ENCODE measurements at places on chromosomes 1 and 21.

GRCh38 chr1:33241866-33242265, 14.4 kb upstream of the ZNF362 start:
- DNase-seq: no peak

- no peak for DNase-seq
Observed at GRCh38 chr21:42230178-42230577, 11.2 kb downstream of the ABCG1 start.

GRCh38 chr1:31715873-31716220, 12.0 kb upstream of the COL16A1 start:
- DNase-seq: no peak

DNA sequence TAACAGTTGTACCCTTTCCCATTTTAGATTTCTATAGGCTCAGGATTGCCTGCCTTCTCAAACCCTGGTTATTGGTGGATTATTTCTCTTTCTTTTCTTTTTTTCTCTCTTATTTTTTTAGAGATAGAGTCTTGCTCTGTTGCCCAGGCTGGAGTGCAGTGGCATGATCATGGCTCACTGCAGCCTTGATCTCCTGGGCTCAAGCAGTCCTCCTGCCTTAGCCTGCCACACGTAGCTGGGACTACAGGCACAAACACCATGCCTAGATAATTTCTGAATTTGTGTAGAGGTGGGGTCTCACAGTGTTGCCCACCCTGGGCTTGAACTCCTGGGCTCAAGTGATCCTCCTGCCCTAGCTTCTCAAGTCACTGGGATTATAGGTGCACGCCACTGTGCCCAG, 58.8 kb downstream of the UCK2 start:
- no peak for DNase-seq

- no peak for DNase-seq
Observed at GRCh38 chr1:40042341-40042740, 1.8 kb downstream of the CAP1 start.

Data from NCI-H2029 treated with DMSO at 0.1 percent for 48 hours (cell line).